ENCODE measurements at places on chromosomes 12 and 14.

DNA sequence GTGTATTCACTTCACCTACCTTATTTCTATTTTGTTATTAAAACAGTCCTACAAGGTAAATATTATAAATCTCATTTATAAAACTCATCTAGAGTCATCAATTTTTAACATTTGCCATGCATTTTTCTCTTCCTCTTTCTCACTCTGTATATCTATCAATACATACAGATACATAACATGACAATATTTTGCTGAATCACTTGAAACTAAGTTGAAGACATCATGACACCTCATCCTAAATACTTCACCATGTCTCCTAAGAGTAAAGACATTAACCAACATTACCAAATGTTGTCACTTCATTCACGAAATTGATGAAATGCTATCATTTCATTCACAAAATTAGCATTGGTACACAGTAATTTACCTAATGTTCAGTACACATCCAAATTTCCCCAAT, 181.8 kb downstream of the PAX9 start:
- DNase-seq = no peak

DNA sequence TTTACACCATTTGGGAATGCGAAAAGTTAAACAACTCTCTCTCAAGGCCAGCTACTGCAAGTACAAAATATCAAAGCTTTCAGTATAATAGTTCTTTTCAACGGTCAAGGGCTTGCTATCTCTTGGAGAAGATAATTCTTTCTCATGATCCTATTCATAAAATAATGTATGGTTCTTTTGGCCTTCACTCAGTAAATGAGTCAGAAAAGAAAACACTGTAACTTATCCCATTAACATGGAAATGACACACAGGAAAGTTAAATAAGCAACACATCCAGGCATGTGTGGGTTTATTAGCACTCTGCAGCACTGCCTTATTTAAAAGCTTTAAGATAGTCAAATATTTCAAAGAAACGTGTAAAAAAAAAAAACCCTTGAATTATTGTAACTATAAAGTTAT, 36.9 kb downstream of the ZFC3H1 start:
- DNase-seq = no peak

DNA sequence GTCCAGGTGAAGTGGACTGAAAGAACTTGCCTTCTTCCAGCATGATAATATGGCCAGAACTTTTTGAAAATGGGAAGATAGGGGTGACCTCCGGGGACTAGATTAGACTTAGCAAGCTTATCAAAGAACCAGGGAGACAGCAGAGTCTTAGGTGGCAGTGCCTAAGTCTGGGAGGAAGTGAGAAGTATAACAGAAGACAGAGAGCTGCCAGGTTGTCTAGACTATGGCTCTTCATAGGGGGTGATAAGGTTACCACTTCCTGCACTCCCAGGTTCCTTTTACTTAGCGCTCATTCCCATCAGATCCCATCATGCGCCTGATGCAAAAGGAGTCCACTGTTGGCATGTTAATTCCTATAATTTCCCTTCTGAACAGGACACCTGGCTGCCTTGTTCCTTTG, 69.9 kb downstream of the PLXNC1 start:
- DNase-seq = no peak

GRCh38 chr14:58082011-58082410, 70.0 kb downstream of the ARMH4 start:
- no peak for DNase-seq

GRCh38 chr14:74982661-74983060, 20.1 kb upstream of the EIF2B2 start:
- DNase-seq = no peak

GRCh38 chr14:54116198-54116885, 159.7 kb upstream of the BMP4 start:
- DNase-seq = no peak

- no peak for DNase-seq
Observed at GRCh38 chr12:3222979-3223378, 145.8 kb downstream of the TSPAN9 start.

DNA sequence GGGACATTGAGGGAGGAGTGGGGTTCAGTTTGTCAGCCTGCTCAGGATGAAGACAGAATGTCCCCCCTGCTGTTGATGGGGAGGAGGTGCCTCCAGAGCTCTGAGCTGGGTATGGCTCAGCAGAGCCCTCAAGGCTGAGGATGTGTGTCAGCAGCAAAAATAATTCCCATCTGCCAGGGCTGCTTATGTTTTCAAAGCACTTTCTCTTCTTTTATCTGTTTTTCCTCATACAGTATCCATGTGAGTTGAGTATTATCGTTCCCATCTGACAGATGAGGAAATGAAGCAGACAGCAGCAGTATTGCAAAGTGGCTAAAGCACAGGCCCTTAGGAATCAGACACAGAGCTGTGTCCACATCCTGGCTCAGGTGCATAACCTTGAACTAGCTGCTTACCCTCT, 94.1 kb downstream of the SLC8A3 start:
- no peak for DNase-seq

GRCh38 chr12:65055859-65056258, 65.2 kb downstream of the WIF1 start:
- peak; percentile 68 for DNase-seq

- no peak for DNase-seq
Observed at GRCh38 chr12:70469221-70469820, 103.2 kb downstream of the KCNMB4 start.
